ENCODE measurements at places on chromosomes 2 and 18.

DNA sequence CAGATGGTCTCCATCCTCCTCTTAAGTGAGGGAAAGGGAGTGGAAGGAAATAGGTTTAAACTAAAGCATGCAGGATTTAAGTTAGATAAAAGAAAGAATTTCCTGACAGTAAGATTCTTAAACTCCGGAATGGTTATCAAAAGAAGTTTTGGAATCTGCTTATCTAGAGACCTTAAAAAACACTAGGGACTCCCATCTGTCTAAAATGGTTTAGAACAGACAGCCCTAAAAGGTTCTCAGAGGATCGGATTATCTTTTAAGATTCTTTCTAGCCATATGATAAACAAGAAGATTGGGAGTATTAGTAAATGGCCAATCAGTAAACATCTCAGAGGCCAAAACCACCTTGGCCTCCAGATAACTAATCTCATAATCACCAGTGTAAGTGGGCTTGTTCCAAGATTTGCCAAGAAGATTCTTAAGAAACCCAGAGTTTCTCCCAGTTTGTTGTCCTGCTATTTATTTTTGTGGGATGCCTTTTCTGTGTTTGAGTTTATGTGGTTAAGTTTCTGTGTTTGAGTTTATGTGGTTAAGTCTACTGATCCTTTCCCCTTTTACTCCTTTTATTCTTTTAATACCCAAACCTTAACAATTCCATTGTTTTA is 314.9 kb upstream of the NRP2 start:
- DNase-seq: no peak

DNA sequence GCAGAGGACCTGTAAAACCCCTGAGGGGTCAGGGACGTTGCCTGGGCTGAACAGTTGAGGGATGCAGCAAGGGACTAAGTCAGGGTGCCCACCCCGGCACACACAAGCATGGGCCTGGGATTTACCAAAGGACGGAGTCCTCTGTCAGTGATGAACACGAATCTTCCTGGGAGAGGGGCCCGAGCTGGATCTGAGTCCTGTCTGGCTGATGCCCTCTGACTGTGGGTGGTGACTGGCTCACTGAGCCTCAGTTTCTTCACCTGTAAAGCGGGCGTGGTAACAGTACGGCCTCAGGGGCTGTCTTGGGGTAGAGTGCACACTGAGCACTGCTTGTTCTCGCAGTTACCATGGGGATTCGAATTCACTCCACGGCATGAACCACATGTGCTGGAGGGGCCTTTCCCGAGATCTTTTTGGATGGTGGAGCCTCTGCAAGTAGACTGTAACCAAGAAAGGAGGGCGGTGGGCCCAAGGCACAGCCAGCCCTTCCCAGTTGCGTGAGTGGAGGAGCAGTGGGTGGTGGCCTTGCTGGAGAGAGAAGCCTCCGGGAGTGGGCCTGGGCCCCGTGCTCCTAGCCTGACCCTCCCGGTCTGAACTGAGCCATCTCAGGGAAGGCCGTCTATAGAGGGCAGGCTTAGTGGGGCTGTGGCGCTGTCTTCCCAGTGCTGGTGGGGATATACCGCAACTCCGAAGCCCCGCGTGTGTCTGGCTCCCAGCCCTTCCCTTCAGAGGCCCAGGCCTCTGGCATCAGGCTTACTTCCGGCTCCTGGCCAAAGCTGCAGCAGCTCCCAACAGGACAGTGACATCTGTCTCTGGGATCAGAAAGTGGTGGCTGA is 130.8 kb upstream of the HS6ST1 start:
- DNase-seq: no peak

DNA sequence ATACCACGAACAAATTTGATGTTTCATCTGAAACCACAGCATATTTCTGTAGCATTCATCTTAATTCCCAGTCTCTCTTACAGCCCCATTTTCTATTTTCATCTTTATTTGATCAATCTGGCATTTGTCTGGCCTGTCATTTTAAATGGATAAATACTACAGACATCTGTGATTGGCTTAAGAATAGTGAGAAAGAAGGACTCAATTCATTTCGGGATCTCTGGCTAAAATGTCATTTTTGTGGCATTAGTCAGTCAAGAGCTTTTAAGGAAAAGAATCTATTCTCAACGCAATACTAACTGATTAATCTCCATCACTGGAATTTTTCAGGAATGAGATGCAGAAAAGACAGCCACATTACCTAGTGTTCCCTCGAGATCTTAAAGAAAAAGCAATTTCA is 585.9 kb downstream of the IRS1 start:
- DNase-seq: no peak

GRCh38 chr18:32742579-32742978 is 30.2 kb downstream of the KLHL14 start:
- DNase-seq: no peak

- DNase-seq: no peak
Measured at GRCh38 chr2:171523088-171524017, 1.1 kb downstream of the CYBRD1 start.

GRCh38 chr18:47247416-47248114 is 3.9 kb downstream of the SKOR2 start:
- no peak for DNase-seq

GRCh38 chr2:181977661-181978350 is 7.8 kb upstream of the PPP1R1C start:
- no peak for DNase-seq
